ENCODE measurements at places on chromosomes 6 and 20.

GRCh38 chr6:167314180-167314821 is 10.6 kb upstream of the TTLL2 start:
- no peak for DNase-seq

DNA sequence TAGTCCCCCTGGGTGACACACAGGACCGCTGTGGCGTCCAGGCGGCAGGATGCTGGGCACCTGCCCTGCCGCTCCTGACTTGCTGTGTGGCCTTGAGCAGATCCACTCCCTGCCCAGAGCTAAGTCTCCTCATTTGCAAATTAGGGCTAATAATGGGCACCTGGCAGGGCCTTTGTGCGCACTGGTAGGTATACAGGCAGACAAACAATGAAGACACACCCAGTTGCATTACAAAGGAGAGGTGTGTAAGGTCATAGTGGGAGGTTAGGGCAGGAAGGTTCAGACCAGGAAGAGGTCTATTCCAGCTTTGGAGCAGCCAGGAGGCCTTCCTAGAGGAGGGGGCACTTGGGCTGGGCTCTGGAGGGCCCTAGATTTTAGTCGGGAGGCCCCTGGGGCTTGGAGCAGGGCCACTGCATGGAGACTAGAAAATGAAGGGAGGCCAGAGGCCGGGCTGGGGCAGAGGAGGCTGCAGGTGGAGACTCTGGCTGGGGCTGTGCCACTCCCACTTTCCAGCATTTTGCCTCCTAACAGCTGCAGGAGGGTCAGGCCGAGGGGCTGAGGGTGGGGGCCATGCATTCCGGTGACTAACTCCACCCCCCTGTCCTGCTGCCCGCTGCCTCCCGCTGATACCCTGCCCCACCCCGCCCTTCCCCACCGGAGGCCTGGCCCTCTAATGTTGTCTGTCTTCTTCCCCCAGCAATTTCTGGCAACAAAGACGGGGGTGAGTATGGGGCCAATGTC is 28.5 kb downstream of the MYH7B start:
- no peak for DNase-seq

- DNase-seq = no peak
These were observed 17.2 kb downstream of the GDAP1L1 start for GRCh38 chr20:44264287-44264686.

- DNase-seq = no peak
These were observed 29.7 kb downstream of the IRF4 start for GRCh38 chr6:421211-421610.

DNA sequence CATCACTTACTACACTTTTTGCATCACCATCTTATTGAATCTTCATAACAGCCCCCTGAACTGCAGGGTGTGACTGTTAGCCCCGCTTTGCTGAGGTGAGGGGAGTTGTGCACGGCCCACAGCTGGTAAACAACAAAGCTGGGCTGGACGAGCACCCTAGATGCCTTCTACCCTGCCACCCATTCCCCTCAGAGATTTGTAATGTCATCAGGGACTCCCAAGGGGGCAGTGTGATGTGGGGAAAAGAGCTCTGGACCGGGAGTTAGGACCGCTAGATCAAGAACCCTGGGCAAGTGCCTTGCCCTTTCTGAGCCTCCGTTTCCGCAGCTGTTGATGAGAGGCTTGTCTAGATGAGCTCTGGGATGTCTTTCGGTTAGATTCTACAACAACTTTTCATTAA is 20.9 kb downstream of the PKIG start:
- no peak for DNase-seq

- DNase-seq = no peak
These were observed 669.0 kb upstream of the EYS start for GRCh38 chr6:66376001-66376400.

DNA sequence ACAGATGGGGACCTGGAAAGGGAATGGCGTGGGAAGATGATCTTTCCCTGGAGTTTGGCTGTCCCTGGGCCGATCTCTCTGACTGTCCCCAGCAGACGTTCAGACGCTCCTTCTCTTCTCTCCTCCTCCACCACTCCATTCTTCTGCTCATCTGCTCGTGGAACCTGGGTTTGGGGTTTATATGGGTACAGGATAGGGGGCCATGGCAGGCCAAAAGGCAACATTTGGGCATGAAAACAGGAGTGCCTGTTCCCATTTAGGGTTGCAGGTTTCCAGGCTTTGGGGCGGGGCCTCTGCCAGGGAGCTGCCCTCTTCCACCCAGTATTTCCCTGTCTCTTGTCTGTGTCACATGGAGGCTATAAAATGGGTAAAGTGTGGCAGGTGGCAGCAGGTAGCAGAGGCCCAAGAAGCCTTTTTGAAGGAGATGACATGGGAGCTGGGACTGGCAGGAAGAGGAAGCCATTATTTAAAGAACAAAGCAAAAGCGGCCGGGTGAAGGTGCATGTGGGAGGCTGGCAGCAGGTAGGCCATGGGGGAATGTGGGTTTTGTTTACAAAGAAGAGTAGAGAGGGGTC is 203.7 kb downstream of the BMP7 start:
- DNase-seq = no peak

GRCh38 chr6:145042559-145042958 is 692.8 kb downstream of the EPM2A start:
- no peak for DNase-seq

DNA sequence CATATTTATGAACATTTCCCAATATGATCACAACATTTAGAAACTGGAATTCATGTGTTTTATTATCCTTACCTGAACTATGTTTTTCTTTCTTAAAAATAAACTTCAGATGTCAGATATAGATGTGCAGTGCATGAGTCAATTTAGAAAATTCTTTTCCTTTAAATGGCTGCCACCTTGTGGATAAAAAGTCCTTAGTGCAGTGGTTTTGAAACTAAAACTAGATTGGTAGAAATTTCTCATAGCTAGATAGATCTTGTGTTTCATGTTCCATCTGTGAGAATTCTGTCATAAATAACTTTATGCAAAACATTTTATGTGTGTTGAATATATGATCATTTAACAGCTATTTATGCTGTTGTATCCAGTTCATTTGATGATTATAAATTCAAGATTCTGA is 134.9 kb downstream of the KLHL32 start:
- no peak for DNase-seq

- DNase-seq = peak; percentile 63
These were observed 91.0 kb upstream of the MEI4 start for GRCh38 chr6:77561768-77562314.

- peak; percentile 74 for DNase-seq
These were observed 57.5 kb downstream of the SYNJ2 start for GRCh38 chr6:158039178-158039557.

DNA sequence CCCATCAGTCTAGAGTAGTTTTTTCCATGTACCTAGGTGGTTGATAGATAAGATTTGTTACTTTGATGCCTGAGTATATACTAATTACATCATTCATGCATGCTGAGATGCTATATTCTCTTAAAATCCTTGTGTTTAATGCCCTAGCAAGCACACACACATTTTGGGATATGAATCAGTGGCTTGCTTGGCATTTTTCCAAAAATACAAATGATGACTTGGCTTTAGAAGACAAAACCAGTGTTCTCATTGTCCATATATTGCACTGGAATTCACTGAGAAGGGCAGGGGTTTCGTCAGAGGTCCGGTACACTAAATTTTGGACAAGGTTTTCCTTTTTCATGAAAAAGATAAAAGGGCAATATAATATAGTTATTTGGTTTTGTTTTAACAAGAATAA is 24.9 kb downstream of the GTPBP2 start:
- no peak for DNase-seq

- DNase-seq = no peak
These were observed 26.2 kb upstream of the VEGFA start for GRCh38 chr6:43743682-43744381.

- DNase-seq = peak; percentile 2
These were observed 343.8 kb upstream of the MMS22L start for GRCh38 chr6:97626671-97627441.

DNA sequence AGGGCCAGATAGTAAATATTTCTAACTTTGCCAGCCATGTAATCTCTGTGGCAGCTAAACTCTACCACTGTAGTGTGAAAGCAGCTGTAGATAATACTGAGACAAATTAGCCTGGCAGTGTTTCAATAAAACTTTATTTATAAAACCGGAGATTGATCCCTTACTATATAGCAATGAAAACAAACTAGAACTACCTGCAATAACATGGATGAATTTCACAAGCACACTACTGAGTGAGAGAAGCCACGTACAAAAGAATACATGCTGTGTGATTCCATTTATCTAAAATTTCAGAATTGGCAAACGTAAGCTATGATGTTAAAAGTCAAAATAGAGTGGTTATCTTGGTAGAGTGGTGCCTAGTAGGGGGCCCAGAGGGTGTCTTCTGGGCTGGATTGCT is 198.7 kb upstream of the SGK1 start:
- peak; percentile 24 for DNase-seq

DNA sequence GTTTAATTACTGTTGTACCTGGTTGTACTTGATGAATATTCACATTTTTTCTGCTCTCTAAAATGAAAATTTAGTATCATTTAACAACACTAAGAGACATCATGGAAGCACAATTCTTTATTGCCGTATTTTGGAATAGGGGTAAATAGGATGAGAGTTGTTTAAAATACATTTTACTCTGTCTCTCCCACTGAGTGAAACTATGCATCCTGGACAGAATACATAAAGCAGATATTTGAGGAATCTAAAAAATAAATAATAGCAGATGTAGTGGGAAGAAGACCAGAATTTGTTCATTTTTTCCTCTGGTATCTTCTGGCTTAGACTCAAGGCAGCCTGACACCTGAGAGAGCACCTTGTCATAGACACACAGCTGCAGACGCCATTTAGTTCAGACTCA is 119.1 kb upstream of the AHI1 start:
- DNase-seq = no peak

GRCh38 chr6:79538106-79538971 is 1.1 kb upstream of the LCA5 start:
- DNase-seq = no peak

DNA sequence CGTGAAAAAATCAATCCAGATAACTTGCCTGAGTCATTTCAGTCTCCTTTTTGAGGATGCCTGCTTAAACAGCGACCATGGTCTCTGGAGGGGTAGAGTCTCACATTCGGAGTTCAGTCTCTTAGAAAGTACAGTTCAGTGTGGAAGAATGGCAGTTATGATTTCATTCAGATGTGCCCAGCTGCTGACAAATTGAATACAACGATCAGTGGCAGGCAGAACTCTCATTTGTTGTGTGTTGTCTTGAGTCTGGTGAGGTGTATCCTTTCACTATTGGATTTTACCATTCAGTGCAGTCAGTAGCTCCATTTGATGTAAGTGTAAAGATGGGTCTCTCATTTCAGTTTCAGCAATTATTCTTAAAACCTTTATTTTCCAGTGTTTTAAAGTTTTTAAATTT is 639 bp upstream of the TULP4 start:
- DNase-seq = no peak

DNA sequence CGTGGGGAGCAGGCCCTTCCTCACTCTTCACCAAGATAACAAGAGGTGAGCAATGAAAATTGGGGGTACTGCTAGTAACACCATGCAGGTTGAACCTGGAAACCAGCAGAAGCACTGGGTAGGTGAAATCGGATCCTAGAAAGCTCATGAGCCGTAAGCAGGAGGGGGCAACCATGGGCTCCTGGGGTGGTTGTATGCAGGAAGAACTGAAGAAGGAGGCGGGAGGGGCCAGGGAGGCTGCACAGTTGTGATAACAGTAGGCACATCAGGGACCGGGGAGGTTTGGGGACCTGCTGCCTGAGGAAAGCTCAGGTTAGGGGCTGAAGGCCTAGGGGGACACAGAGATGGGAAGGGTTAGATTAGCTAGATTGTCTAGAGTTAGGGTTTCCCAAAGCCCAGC is 5.6 kb upstream of the LY6G5C start:
- DNase-seq = no peak

GRCh38 chr6:70164556-70164955 is 138.3 kb downstream of the COL9A1 start:
- no peak for DNase-seq

GRCh38 chr6:125815080-125815910 is 24.5 kb downstream of the NCOA7 start:
- no peak for DNase-seq

- no peak for DNase-seq
These were observed 116.3 kb upstream of the QKI start for GRCh38 chr6:163298079-163298830.

All from brain pericyte (primary cell).